ENCODE measurements at places on chromosomes 6 and 20.

GRCh38 chr6:43464337-43464736, 9.0 kb upstream of the DLK2 start:
- no peak for DNase-seq

- DNase-seq: no peak
Observed at GRCh38 chr20:2507464-2507863, 1.3 kb downstream of the ZNF343 start.

GRCh38 chr6:112030206-112030960, 23.5 kb upstream of the CCN6 start:
- no peak for DNase-seq

- DNase-seq: peak; percentile 44
Observed at GRCh38 chr6:95923518-95923917, 92.3 kb upstream of the FUT9 start.

DNA sequence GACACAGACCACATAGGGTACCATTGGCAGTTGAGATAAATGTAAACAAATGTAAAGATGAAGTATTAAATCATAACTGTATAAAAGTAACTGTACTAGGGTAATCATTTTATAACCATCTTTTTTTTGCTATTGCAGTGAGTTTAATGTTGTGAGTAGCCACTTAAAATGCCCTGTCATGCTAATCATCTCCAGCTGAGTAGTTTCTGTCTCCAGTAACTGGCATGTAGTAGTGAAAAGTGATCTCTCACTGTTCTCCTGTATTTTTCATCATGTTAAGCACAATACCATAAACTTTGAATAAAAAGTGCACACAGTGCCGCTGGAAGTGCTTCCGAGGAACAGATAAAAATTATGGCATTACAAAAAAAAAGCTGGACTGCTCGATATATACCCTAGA, 45.0 kb upstream of the OPRM1 start:
- no peak for DNase-seq

DNA sequence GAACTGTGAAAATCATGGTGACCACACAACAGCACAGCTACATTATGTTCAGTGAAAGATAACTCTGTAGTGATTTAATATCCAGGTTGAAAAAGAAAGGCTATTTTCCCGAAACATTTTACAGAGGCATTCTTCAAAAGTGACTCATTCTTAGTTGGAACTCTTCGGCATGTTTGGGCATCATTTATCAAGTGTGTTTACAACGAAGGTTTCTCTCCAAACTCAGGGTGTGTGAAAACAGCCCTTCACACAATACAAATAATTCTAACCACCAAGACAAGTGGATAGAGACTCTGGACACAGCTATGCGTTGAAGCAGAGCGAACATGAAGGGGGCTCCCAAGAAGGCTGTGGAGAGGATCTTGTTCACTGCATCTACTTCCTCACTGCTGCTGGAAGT, 57.6 kb downstream of the CBLN4 start:
- no peak for DNase-seq

- DNase-seq: no peak
Observed at GRCh38 chr6:118677193-118677592, 25.8 kb upstream of the CEP85L start.

GRCh38 chr6:142353690-142354089, 51.9 kb downstream of the ADGRG6 start:
- no peak for DNase-seq

DNA sequence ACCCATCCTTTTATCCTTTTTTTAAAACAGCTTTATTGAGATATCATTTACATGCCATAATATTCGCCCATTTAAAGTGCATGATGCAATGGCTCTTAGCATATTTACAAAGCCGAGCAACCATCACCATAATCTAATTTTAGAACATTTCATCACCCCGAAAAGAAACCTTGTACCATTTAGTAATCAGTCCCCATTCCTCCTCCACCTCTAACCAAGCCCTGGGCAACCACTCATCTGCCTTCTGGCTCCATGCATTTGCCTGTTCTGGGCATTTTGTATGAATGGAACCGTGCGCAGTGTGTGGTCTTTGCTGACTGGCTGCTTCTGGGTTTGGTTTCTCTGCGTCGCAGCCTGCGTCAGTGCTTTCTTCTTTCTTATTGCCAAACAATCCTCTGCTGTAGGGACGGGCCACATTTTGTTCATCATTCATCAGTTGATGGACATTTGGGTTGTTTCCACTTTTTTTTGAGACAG, 10.2 kb upstream of the EEF1A2 start:
- no peak for DNase-seq
